ENCODE measurements at places on chromosomes 7 and 10.

DNA sequence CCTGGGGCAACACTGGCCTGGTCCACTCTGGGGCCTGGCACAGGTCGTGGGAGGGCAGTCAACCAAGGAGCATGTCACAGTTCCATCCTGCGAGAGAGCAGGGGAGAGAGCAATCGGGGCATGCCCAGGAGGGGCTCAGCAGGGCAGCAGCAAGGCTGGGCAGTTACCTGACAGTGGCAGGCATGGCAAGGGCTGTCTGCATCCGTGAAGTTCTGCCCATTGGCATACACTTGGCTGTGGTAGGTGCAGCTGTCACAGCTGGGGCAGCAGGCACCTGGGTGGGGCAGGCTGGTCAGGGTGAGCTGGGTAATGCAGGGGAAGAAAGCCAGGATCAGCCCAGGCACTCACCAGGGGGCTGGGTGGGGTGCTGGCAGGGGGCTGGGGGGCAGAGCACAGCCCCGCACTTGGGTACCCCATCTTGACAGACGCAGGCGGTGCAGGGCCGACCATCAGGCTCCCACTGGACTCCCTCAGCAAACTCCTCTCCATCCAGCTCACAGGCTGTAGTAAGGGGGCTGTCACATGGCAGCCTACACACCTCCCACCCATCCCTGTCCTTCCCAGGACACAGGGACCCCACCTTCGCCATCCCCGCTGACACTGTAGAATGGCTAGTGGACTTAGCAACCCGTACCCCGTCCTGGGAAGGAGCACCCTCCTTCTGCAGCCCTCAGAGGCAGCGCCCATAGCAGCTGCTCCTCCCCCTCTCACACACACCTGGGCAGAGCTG, 17.8 kb downstream of the KCP start:
- DNase-seq: no peak

DNA sequence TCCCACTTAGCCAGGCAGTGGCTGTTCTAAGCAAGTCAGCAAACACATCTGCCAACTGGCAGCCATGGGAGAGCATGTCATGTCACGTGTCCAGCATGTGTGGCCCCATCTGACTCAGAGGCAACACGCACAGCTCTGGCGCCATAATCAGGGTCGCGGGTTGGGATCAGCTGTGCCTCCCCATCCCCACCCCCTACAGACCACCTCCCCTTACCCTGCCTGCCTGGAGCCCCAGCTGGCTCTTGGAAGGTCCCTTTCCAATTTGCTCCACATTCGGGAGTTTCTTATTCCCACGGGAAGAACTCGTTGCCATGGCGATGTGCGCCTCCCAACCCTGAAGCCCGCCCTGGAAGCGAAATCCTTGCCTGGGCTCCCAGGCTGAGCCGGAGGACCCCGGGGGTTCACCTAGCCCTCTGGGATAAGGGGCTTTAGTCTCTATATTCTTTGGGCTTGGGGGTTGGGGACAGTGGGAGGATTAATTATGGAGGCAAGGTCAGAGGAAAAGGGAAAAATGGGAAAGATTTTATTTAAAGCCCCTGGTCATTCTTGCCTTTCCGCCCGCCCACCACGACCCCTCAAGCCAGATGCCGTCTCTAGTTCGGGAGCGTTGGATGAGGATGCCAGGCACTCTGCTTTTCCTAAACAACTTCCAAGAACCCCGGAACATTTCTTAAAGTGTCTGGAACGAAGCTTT, 283.7 kb downstream of the ZEB1 start:
- no peak for DNase-seq

- DNase-seq: no peak
Measured at GRCh38 chr7:156177422-156178055, 365.3 kb upstream of the SHH start.

DNA sequence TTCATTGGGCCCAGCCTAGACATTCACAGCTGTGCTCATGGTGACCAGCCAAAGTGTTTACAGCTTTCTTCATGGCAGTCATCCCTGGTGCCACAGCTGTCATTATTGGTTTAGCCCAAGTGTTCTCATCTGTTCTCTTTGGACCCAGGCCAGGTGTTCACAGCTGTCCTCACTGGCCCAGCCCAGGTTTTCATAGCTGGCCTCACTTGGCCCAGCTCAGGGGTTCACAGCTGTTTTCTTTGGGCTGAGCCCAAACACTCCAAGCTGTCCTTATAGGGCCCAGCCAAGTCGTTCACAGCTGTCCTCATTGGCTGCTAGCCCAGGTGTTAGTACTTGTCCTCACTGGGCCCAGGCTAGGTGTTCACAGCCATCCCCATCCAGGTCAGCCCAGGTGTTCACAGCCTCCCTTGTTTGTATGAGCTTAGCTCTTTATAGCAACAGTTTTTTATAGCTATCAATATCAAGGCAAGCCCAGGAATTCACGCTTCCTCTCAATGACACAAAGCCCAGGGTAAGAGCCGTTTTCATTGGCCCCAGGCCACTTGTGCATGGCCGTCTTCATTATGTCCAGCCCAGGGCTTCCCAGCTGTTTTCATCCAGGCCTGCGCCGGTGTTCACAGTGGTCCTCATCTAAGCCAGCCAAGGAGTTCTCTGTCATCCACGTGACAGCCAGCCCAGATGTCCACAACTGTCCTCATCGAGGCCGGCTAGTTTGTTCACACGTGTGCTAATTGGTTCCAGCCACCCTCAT, 11.6 kb downstream of the FRG2B start:
- DNase-seq: no peak

Measured in CD4-positive, alpha-beta T cell treated with Interleukin-21 for 1 hour (primary cell).